Osteoblast (primary cell): ENCODE measurements at places on chromosomes 13 and 19. TPM values are rescaled to one million over a fixed set of nuclear protein-coding genes. Genes with fewer than 3 reads are reported as not detected.
A peak's percentile ranks its signal among the peaks of the same experiment; 100 is the strongest.

DNA sequence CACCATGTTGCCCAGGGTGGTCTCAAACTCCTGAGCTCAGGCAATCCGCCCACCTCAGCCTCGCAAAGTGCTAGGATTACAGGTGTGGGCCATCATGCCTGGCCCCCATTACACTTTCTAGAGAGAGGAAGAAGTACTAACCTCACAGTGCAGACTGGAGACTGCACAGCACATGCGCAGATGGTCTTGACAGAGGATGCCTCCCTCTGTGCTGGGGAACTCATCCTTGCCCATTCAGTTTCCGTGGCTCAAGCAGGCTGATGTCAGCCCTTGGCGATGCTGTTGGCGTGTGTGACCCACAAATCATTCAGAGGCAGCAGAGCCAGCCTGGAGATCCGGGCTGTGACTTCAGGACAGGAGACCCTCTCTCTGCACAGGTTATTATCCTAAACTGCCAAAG is 14.6 kb upstream of the FFAR2 start:
- H3K27ac ChIP-seq, result no peak overlapping the region
- H3K36me3 ChIP-seq, result no peaks in the 10 kb centered on the region
- H3K4me1 ChIP-seq, result peaks cover 7% of the 10 kb centered on the region
- DNase-seq, result no peak
- peaks cover 24% of the 10 kb centered on the region for H3K27me3 ChIP-seq

DNA sequence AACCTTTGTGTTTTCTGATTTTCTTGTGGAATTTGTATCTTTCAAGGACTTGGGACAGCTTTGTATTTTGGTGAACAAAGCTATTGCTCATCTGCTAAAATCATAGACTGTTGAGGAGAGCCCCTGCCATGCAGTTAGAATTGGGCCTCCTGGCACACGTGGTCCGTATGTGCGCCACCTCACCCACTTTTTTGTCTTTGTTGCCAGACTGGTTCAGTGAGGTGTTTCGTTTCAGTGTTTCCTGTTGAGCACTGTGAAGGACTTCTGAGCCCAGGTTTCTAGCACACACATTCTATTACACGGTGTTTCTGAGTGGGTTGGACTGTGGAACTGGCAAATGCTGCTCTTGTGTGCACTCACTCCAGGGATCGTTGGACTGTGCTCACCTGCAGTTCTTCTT is 37.6 kb upstream of the RNF113B start:
- DNase-seq, result no peak
- no peaks in the 10 kb centered on the region for H3K27me3 ChIP-seq
- peak overlapping the region; percentile 90 for H3K27ac ChIP-seq
- peaks cover 24% of the 10 kb centered on the region for H3K36me3 ChIP-seq
- H3K4me3 ChIP-seq, result no peak overlapping the region

DNA sequence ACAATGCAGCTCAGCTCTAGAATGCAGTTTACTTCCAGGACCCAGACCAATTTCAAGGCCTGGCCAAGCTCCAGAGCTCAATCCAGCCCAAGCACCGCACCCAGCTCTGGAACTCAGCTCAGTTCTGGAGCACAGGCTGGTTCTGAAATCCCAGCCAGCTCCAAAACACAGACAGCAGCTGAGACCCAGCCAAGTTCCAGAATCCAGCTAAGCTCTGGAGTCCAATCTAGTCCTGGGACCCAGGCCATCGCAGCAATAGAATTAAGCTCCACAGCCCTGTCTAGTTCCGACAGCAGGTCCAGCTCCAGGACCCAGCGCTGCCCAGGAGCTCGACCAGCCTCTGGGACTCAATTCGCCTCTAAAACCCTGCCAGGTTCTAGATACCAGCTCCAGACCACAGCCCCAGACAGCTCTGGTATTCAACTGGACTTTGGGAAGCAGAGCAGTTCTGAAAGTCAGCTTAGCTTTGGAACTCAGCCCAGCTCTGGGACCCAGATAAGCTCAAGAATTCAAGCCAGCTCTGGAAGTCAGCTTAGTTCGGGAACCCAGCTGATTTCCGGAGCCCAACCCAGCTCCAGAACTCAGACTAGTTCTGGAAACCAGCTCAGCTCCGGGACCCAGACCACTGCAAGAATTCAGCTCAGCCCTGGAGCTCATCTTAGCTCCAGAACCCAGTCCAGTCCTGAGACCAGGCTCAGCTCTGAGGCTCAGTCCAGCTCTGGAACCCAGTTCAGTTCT is 6.8 kb downstream of the GIPC3 start:
- no peak overlapping the region for H3K4me3 ChIP-seq
- no peaks in the 10 kb centered on the region for H3K4me1 ChIP-seq
- peaks cover 5% of the 10 kb centered on the region for H3K27me3 ChIP-seq
- no peaks in the 10 kb centered on the region for H3K36me3 ChIP-seq

- no peaks in the 10 kb centered on the region for H3K4me1 ChIP-seq
- DNase-seq, result no peak
- no peaks in the 10 kb centered on the region for H3K27me3 ChIP-seq
- H3K4me3 ChIP-seq, result no peak overlapping the region
- no peaks in the 10 kb centered on the region for H3K36me3 ChIP-seq
Measured at GRCh38 chr19:55014714-55015113, 23.4 kb downstream of the GP6 start.

DNA sequence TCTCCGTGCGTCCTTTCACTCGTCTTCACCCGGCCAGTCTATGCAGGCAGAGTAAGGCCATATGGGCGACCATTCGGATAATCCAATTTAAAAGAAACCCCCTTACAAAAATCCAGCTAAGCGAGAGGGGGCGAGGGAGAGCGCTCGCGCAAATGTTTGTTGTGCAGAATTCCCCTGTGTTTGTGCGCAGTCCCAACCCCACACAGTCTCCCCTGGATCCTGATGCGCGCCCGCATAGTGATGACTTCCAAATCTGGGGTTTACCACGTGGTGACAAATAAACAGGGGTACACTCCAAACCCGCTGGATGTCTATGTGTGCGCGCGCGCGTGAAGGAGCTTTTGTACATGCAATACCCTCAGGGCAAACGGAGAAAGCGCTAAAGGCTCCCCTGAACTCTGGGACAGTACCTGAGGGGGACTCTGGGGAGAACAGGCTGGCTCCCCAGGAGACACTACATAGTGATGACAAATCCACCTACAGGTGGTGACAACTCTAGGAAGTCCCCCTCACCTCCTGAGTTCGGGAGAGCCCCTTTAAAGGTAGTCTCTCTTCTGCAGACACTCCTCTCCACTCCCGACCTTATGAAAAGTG is 8.5 kb downstream of the SOX21 start:
- H3K27me3 ChIP-seq, result peaks cover 99% of the 10 kb centered on the region
- H3K36me3 ChIP-seq, result no peaks in the 10 kb centered on the region
- no peak overlapping the region for H3K4me3 ChIP-seq
- no peaks in the 10 kb centered on the region for H3K4me1 ChIP-seq
- no peak overlapping the region for H3K27ac ChIP-seq

DNA sequence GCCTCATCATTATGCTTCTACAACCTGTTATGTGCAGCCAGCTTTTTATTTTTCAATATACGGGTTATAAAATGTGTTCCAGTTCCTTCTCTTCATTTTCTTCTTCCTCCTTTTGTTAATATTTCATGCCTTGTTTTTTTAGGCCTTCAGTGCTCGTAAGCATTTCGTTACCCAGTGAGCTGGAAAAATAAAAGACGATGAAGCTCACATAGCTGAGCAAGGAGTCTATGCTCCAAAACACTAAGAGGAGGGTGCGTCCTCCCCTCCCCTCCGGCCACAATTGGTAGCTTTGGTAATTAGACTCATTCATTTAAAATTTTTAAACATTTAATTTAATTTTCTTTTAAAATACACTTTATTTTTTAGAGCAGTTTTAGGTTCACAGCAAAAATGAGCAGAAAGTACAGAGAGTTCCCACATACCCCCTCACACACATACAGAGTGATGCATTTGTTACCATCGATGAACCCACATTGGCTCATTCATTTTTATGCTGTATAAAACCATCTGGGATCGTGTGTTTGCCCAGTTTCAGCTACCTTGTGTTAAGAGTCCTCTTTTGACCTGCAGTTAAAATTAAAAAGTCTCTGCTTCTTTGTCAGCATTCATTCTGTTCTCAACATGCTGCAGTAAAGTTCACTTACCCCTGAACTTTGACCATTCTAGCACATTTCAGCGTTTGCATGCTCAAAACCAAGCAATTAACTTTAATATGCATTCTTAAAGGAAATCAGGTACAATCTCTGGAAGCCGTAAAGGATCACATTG is 223.9 kb downstream of the LACC1 start:
- H3K4me3 ChIP-seq, result no peak overlapping the region
- no peaks in the 10 kb centered on the region for H3K36me3 ChIP-seq
- no peak for DNase-seq
- H3K27me3 ChIP-seq, result peaks cover 2% of the 10 kb centered on the region
- no peak overlapping the region for H3K27ac ChIP-seq
- H3K4me1 ChIP-seq, result no peaks in the 10 kb centered on the region

DNA sequence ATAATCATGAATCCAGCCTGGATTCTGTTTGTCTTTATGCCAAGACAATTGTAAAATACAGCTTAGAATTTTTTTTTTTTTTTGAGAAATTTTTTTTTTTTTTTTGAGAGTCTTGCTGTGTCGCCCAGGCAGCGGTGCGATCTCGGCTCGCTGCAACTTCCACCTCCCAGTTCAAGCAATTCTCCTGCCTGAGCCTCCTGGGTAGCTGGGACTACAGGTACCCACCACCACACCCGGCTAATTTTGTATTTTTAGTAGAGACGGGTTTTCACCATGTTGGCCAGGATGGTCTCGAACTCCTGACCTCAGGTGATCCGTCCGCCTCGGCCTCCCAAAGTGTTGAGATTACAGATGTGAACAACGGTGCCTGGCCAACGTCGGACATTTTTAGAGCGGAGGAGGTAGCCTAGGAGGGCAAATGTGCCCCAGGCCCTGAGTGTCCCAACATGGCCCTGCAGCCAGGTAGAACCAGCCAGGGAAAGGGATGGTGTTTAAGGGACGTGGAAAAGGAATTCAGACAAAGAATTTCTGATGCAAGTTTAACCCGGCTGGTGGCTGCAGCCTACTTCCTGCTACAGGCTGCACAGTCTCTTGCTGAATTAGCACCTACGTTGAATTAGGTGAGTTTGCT is 89.8 kb downstream of the GNG7 start:
- no peak overlapping the region for H3K4me3 ChIP-seq
- H3K36me3 ChIP-seq, result no peaks in the 10 kb centered on the region
- H3K4me1 ChIP-seq, result no peaks in the 10 kb centered on the region
- no peak for DNase-seq

DNA sequence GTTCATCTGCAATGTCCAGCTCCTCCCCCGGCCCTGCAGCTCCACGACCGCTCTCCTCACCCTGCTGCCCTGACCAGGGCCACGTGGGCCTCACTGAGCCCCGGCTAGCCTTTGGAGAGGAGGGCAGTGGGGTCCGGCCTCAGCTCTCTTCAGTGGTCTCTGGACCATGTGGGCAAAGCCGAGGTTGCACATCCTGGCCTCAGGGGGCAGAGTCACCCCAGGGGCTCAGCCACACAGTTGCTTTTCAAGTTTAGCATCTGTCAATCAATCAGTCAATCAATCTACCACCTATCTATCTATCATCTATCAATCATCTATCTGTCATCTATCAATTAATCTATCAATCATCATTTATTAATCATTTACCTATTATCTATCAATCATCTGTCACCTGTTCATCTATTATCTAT is 3.0 kb upstream of the DIRAS1 start:
- H3K36me3 ChIP-seq, result no peaks in the 10 kb centered on the region
- no peak overlapping the region for H3K4me3 ChIP-seq

GRCh38 chr19:47483800-47484690 is at the start of gene KPTN:
Gene KPTN (minus strand): TSS chr19:47484219. CDS start chr19:47484160, 59 bp downstream.
- peak within 1 kb of the TSS; percentile 93 for H3K4me3 ChIP-seq
- H3K36me3 ChIP-seq, result peaks cover 18% of the 10 kb centered on the region
- peak within 1 kb of the TSS; percentile 77 for H3K27ac ChIP-seq
- peak; percentile 100 for DNase-seq
- peaks cover 4% of the 10 kb centered on the region for H3K4me1 ChIP-seq

GRCh38 chr13:108276060-108276459 is 6.5 kb downstream of the TNFSF13B start:
- H3K27ac ChIP-seq, result no peak overlapping the region
- H3K27me3 ChIP-seq, result no peaks in the 10 kb centered on the region
- H3K4me1 ChIP-seq, result no peaks in the 10 kb centered on the region
- DNase-seq, result no peak
- no peaks in the 10 kb centered on the region for H3K36me3 ChIP-seq
- no peak overlapping the region for H3K4me3 ChIP-seq

DNA sequence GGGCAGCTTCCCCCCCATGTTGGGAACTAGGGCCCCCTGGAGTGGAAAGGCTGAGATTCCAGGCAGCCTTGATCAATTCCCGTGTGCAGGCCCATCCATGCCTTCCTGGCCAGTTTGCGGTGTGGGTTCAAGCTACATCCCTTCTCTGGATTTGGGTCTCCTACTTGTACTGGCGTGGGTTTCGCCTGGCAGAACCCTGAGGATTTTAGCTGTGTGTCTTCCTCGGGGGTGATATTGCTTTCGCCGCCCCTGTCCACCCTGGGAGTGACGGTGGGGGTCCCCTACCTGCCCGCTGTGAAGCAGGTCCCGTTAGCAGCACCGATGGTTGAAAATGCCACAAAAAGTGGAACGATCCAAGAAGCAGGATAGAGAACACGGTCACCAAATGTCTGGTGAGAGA is 11.4 kb downstream of the SLC7A9 start:
- H3K27ac ChIP-seq, result no peak overlapping the region
- no peaks in the 10 kb centered on the region for H3K36me3 ChIP-seq
- H3K4me3 ChIP-seq, result no peak overlapping the region
- no peaks in the 10 kb centered on the region for H3K27me3 ChIP-seq
- H3K4me1 ChIP-seq, result no peaks in the 10 kb centered on the region
- peak; percentile 30 for DNase-seq

DNA sequence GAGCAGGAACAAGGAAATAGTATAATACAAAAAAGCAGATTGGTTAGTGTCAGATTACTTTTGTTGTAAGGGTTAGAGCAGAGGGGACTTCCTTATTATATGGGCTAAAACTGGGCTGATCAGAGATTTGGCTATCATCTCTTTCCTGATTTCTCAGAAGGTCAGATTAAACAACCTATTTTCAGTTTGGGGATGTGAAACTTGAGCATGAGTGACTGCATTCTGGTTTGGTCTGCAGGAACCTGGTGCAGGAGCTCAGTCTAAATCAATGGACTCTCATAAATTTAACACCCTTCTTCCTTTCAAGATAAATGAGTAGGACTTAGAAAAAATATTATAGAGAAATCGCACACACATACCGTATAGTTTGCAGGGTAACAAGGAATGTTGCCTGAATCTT is 12.9 kb upstream of the RFXAP start:
- H3K4me1 ChIP-seq, result no peaks in the 10 kb centered on the region
- H3K27ac ChIP-seq, result no peak overlapping the region
- H3K27me3 ChIP-seq, result peaks cover 8% of the 10 kb centered on the region
- no peak overlapping the region for H3K4me3 ChIP-seq

GRCh38 chr13:77548594-77548993 is 13.1 kb downstream of the SCEL start:
- no peak overlapping the region for H3K4me3 ChIP-seq
- no peak for DNase-seq
- no peaks in the 10 kb centered on the region for H3K4me1 ChIP-seq
- H3K36me3 ChIP-seq, result no peaks in the 10 kb centered on the region
- H3K27ac ChIP-seq, result no peak overlapping the region
- no peaks in the 10 kb centered on the region for H3K27me3 ChIP-seq

- H3K27ac ChIP-seq, result no peak overlapping the region
- H3K4me1 ChIP-seq, result peaks cover 13% of the 10 kb centered on the region
- H3K27me3 ChIP-seq, result no peaks in the 10 kb centered on the region
Measured at GRCh38 chr19:4477034-4477801, 5.1 kb downstream of the HDGFL2 start.

GRCh38 chr19:18419195-18419698 is at the start of gene SSBP4:
Gene SSBP4 (plus strand): TSS chr19:18419398. CDS start chr19:18419649, 251 bp downstream.
- peak within 1 kb of the TSS; percentile 81 for H3K4me3 ChIP-seq
- peaks cover 54% of the 10 kb centered on the region for H3K4me1 ChIP-seq
- peak; percentile 99 for DNase-seq
- H3K36me3 ChIP-seq, result no peaks in the 10 kb centered on the region
- H3K27ac ChIP-seq, result peak within 1 kb of the TSS; percentile 69

The ENOX1 gene
- 5.4 and 7.1 TPM in 2 replicates for total RNA-seq

The KANK2 gene
- total RNA-seq, result 253 and 295 TPM in 2 replicates

The ADGRE3 gene
- not detected in 2 replicates for total RNA-seq

The MBD3L2B gene
- not detected in 2 replicates for total RNA-seq

The ZNF865 gene
- 1.4 and 1.5 TPM in 2 replicates for total RNA-seq
